ENCODE measurements at places on chromosomes 3 and 15. TPM values are rescaled to one million over a fixed set of nuclear protein-coding genes. Genes with fewer than 3 reads are reported as not detected.

- no peak overlapping the region for H3K27ac ChIP-seq
- DNase-seq: no peak
- no peaks in the 10 kb centered on the region for H3K36me3 ChIP-seq
- no peaks in the 10 kb centered on the region for H3K27me3 ChIP-seq
- H3K4me3 ChIP-seq: no peak overlapping the region
These were observed 7.2 kb downstream of the CLCN2 start for GRCh38 chr3:184354121-184354728.

DNA sequence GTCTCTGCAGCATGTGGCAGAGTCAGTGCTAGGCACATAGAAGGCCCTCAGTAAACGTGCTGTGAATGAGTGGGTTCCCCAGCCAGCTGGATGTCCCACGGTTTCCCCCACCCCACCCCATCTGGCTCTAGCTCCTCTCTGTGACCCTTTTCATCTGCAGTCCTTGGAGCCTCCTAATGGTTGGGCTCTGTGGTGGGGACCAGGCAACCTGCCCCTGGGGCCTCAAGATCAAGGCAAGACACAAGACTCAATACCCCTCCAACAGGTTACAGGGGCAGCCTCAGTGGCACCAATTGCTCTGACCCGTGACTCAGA is 17.1 kb upstream of the CYP11A1 start:
- DNase-seq: no peak
- H3K27me3 ChIP-seq: no peaks in the 10 kb centered on the region
- H3K36me3 ChIP-seq: no peaks in the 10 kb centered on the region
- H3K4me1 ChIP-seq: no peaks in the 10 kb centered on the region
- H3K27ac ChIP-seq: no peak overlapping the region

- H3K27ac ChIP-seq: no peak overlapping the region
- H3K4me1 ChIP-seq: peaks cover 6% of the 10 kb centered on the region
- no peaks in the 10 kb centered on the region for H3K27me3 ChIP-seq
- H3K36me3 ChIP-seq: peaks cover 10% of the 10 kb centered on the region
- H3K4me3 ChIP-seq: no peak overlapping the region
- no peak for DNase-seq
These were observed 2.8 kb downstream of the EFCAB12 start for GRCh38 chr3:129425619-129426018.

DNA sequence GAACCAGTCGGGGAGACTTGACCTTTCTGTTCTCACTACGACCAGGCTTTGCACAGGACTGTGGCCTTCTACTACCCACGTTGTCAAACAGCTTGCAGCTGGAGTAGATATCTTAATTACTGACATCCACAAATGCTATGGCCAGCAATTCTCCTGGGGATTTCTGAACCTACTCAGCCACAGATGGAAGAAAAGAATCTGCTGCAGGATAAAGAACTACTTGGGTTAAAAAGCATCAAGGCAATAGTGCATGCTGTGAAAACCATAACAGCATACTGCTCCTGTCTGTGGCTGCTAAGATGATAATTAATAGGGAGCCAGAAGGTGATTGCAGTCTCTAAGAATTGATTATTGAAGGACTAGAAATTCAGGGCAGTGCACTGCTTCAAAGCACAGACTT is 859.2 kb upstream of the SEMA6D start:
- no peak for DNase-seq
- no peak overlapping the region for H3K27ac ChIP-seq
- H3K27me3 ChIP-seq: no peaks in the 10 kb centered on the region

- H3K4me1 ChIP-seq: no peaks in the 10 kb centered on the region
- H3K4me3 ChIP-seq: no peak overlapping the region
- no peak for DNase-seq
- no peak overlapping the region for H3K27ac ChIP-seq
- H3K36me3 ChIP-seq: no peaks in the 10 kb centered on the region
These were observed 193.4 kb downstream of the SLC9A9 start for GRCh38 chr3:143654906-143655305.

SKOR1 gene
- 0.48 TPM for total RNA-seq

P4HTM gene
- total RNA-seq: 14.6 TPM

CLDN11 gene
- total RNA-seq: 2.3 TPM
